ENCODE measurements at places on chromosomes 7 and 10.

DNA sequence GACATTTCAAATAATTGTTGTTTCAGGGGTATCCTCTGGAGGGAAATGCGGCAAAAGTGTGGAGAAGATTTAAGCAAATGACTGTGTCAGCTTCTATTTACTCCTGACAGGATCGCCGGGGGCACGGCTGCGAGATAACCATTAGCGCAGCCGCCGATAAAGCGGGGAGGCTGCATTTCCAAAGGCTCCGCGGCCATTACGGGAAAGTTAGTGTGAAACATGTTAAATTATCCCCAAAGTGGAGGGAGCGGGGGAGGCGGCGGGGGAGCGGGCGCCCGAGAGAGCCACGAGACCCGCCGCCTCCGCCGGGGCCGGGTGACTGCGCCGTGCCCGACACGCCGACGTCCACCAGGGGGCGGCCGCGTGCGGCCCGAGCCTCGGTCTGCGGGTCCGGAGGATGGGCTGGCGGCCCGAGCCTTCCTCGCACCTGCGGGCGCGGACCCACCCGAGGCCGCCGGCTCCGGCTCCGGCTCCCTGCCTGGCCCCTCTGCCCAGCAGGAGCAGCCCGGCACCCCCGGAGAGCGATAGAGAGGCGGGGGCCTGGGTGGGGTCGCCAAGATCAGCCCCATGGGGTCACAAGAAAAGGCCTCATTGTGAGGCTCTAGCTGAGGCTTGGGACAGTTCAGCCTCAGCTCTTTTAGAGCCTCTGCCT, 74.4 kb upstream of the PAX2 start:
- DNase-seq = peak; percentile 74

DNA sequence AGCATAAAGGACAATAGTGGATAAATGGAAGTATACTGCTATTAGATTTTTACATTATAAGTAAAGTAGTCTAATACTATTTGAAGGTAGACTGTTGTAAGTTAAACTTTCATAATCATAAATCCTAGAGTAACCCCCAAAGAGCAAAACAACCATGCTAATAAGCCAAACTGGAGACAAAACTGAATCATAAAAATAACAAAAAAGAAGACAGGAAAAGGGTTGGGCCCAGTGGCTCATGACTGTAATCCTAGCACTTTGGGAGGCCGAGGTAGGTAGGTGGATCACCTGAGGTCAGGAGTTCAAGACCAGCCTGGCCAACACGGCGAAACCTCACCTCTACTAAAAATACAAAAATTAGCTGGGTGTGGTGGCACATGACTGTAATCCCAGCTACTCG, 9.7 kb downstream of the CACUL1 start:
- DNase-seq = no peak

- no peak for DNase-seq
These were observed 65.6 kb downstream of the SLC29A4 start for GRCh38 chr7:5348134-5349004.

DNA sequence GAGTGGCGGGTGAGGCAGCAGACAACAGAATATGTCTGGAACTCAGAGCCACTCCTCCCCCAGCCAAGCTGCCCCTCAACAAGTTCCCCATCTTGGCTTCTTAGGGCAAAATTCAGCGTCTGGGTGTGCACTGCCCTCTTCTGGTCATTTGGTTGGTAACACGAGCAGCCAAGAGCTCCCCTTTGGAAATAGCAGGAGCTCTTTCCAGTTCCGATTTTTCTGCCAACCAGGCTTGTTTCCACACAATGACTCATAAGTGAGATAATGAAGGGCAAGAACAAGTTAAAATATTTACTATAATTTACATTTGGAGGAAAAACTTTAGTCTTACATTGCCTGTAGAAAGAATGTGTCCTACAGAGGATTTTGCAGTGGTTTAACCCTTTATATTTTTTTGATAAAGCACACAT, 70.5 kb downstream of the ADCYAP1R1 start:
- DNase-seq = no peak

- no peak for DNase-seq
These were observed 370.2 kb downstream of the ARL4A start for GRCh38 chr7:13057462-13058200.

DNA sequence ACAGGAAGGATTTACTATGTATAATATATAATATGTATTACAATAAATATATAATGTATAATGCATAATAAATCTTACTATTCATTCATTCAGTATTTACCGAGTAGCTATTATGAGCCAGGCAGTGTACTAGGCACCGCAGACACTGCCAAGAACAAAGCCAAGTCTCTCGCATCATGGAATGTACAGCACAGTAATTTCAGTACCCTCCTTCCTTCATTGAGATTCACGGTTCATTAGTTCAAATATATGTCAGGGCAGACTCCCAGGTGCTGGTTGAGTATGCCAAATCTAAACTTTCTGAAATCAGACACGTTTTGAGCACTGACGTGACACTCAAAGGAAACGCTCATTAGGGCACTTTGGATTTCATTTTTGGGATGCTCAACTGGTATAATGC, 9.1 kb downstream of the USP6NL start:
- DNase-seq = no peak

- DNase-seq = no peak
These were observed 19.7 kb downstream of the UBTD1 start for GRCh38 chr10:97518301-97519043.

- DNase-seq = peak; percentile 75
These were observed 664 bp downstream of the FMC1 start for GRCh38 chr7:139341776-139342226.

DNA sequence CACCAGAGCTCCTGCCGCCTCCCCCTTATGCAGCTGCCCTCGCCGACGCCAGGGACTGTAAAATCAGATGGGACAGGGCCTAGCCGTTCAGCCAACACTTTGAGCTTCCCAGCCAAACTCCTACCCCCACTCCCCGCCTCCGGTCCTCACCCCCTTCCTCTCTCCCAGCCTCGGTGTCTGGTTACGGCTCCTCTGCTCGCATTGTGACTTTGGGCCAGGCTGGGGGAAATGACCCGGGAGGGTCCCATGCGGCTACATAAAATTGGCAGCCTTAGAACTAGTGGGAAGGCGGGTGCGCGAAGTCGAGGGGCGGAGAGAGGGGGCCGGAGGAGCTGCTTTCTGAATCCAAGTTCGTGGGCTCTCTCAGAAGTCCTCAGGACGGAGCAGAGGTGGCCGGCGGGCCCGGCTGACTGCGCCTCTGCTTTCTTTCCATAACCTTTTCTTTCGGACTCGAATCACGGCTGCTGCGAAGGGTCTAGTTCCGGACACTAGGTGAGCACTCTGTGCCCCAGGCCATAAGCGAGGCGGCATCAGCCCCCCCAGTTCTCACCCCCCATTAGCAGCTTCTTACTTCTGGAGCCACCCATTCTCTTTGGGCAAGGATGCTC, at the start of gene KAZALD1:
Gene KAZALD1 (plus strand): TSS at position 366 of the 608 bp plus-strand sequence. CDS start 604 bp downstream, outside the sequence.
- peak; percentile 53 for DNase-seq

GRCh38 chr10:32269343-32270100, 77.4 kb downstream of the EPC1 start:
- DNase-seq = no peak

GRCh38 chr7:14125998-14126397, 136.5 kb upstream of the ETV1 start:
- DNase-seq = peak; percentile 3

Measured in HuH-7.5 (cell line).